ENCODE measurements at places on chromosomes 2 and 18. TPM values are rescaled to one million over a fixed set of nuclear protein-coding genes. Genes with fewer than 3 reads are reported as not detected.

- no peaks in the 10 kb centered on the region for H3K36me3 ChIP-seq
- H3K4me3 ChIP-seq: no peak overlapping the region
- no peak overlapping the region for H3K27ac ChIP-seq
- H3K27me3 ChIP-seq: no peaks in the 10 kb centered on the region
- DNase-seq: no peak
Observed at GRCh38 chr2:160345071-160345764, 145.1 kb upstream of the ITGB6 start.

GRCh38 chr2:280650-281110 is 7.2 kb downstream of the ALKAL2 start:
- H3K27ac ChIP-seq: no peak overlapping the region
- no peak for DNase-seq
- H3K4me1 ChIP-seq: no peaks in the 10 kb centered on the region
- no peaks in the 10 kb centered on the region for H3K36me3 ChIP-seq
- no peak overlapping the region for H3K4me3 ChIP-seq

The ADD2 gene
- 2.2 TPM for total RNA-seq

- H3K27me3 ChIP-seq: no peaks in the 10 kb centered on the region
- H3K4me1 ChIP-seq: no peaks in the 10 kb centered on the region
- H3K4me3 ChIP-seq: no peak overlapping the region
- no peak overlapping the region for H3K27ac ChIP-seq
- H3K36me3 ChIP-seq: no peaks in the 10 kb centered on the region
Observed at GRCh38 chr2:192437653-192438052, 242.9 kb upstream of the TMEFF2 start.

DNA sequence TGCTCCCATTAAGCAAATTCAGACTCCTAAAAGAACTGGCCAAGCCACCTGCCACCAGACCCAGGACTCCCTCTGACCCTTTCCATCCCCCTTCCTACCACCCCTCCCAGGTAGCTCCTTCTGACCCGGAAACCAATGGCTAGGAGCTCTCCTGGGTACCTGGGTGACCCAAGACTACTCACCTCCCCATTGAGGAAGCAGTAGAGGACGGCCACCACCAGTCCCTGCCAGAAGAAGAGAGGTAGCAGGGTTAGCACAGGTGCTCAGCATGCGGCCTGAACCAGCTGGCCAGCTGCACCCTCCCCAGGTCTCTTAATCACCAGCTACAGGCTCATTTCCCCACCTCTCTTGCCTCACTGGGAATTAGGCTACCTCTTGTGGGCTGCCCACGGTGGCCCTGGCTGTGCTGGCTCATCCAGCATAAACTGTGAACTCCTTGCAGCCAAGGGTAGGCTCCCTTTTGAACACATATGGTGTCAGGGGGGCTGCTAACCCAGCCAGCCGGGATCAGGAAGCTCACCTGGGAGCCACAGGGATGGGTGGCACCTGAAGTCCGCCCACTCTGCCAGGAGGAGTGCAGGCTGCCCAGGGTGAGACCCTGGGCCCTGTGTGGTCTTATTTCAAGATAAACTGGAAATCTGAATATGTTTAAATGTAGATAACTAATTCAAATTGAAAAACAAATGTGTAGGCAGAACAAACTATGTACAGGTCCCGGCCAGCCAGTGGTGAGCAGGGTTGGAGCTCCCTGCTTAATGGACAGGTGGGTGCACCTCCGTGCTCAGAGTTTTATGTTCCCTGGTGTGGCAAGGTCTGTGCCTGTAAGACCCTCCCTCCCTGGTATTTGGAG is 9.9 kb downstream of the TMEM37 start:
- H3K4me3 ChIP-seq: no peak overlapping the region
- H3K36me3 ChIP-seq: no peaks in the 10 kb centered on the region
- no peaks in the 10 kb centered on the region for H3K4me1 ChIP-seq
- no peak overlapping the region for H3K27ac ChIP-seq
- H3K27me3 ChIP-seq: no peaks in the 10 kb centered on the region

GRCh38 chr18:59748628-59749360 is 51.6 kb upstream of the CCBE1 start:
- H3K27me3 ChIP-seq: no peaks in the 10 kb centered on the region
- no peak overlapping the region for H3K4me3 ChIP-seq

DNA sequence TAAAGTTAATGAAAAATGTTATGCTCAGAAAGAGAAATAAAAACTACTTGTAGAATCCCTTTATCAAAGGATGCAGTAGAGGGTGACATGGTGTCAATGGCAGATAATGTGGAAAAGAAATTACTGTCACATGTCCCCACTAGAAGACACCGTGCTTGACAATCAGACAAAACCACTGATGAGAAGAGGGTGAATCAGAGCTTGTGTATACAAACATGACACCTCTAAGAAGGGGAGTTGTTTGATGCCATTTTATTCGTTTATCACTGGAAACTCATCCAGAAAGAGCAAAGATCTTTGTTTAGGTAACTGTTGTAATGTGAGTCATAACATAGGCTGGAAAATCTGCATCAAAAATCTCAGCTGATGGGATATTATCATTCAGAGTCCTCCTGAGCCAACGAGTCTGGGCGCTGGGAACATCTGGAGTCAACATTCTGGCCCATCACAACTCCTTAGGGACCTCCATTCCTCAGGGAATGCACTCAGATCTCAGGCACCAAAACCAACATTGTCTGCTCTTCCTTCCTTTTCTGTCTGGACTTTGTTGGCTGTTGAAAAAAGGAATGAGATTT is 49.5 kb upstream of the RAB12 start:
- no peak overlapping the region for H3K4me3 ChIP-seq
- H3K27me3 ChIP-seq: no peaks in the 10 kb centered on the region
- no peak overlapping the region for H3K27ac ChIP-seq
- DNase-seq: no peak

The OSBPL6 gene
- 1.8 TPM for total RNA-seq

The ZNF407 gene
- 20.1 TPM for total RNA-seq

The CABYR gene
- 0.84 TPM for total RNA-seq

GRCh38 chr2:238585836-238586821 is 159.4 kb downstream of the ASB1 start:
- H3K27ac ChIP-seq: no peak overlapping the region
- no peaks in the 10 kb centered on the region for H3K36me3 ChIP-seq
- DNase-seq: no peak
- no peaks in the 10 kb centered on the region for H3K4me1 ChIP-seq
- no peaks in the 10 kb centered on the region for H3K27me3 ChIP-seq

DNA sequence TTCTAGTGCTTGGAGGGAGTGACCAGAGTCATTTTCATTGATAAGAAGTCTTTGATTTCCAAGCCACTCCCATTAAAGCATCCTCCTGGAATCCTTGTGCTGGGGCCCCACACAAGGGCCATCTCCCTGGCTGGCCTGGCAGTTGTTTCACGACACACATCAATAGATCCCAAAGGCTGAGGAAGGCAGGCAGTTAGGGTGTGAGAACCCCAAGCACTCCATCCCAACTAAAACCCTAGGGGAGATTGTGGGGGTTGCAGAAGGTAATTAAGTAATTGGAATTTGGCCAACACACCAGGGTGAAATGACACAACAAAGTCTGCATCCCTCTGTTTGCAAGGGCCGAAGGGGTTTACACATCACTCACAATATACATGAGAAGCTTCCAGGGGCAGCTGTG is 578.1 kb upstream of the SYT4 start:
- DNase-seq: no peak
- no peak overlapping the region for H3K27ac ChIP-seq
- H3K4me1 ChIP-seq: no peaks in the 10 kb centered on the region

The THSD7B gene
- total RNA-seq: 1.6 TPM

DNA sequence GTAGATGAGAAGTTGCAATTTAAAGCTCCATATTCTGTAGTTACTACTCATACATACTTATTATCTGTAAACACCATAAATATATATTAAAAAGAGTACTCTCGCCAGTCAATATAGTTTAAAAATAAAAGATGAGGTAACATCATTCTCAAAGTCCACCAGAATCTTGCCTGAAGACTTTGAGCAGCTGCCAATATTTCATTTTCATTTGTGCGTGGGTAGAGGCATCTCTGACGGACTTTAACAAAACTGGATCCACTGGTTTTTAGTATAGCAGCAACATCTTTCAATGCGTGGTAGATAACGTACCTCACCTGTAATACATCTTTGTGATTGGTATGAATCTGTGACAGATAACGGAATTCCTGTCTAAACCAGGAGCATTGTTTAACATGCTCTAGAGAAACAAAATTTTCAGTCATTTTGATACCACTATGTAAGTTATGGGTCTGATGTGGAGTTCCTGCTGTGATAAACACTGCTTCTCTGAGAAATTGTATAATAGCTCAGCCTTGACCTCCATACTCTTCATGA is 45.0 kb downstream of the WDR75 start:
- H3K27me3 ChIP-seq: no peaks in the 10 kb centered on the region
- no peaks in the 10 kb centered on the region for H3K4me1 ChIP-seq
- no peaks in the 10 kb centered on the region for H3K36me3 ChIP-seq
- H3K27ac ChIP-seq: no peak overlapping the region

- no peaks in the 10 kb centered on the region for H3K4me1 ChIP-seq
- no peak overlapping the region for H3K4me3 ChIP-seq
- no peaks in the 10 kb centered on the region for H3K27me3 ChIP-seq
- H3K27ac ChIP-seq: no peak overlapping the region
- DNase-seq: no peak
Observed at GRCh38 chr18:79334496-79335233, 61.1 kb upstream of the NFATC1 start.

The WDFY1 gene
- 33.1 TPM for total RNA-seq

The IFIH1 gene
- 12.9 TPM for total RNA-seq

DNA sequence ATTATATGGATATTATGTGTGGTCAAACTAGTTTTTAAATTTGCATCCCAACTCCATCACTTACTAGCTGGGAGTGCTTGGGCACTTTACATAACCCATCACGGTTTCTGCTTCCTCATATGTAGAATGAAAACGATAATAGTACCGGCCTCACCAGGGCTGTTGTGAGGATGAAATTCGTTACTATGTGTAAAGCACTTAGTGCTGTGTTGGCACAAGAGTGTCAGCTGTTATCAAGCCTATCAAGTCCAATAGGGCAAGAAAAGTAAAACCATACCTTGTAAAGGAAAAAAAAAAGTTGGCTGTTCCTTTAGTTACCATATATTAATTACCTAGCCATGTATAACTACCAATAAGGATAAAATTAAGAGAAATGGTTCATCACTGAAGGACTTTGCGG is 65.4 kb downstream of the TET3 start:
- no peak for DNase-seq
- H3K4me1 ChIP-seq: peaks cover 3% of the 10 kb centered on the region
- no peaks in the 10 kb centered on the region for H3K27me3 ChIP-seq
- no peak overlapping the region for H3K27ac ChIP-seq
- no peak overlapping the region for H3K4me3 ChIP-seq

The SP9 gene
- total RNA-seq: not detected

The SH3RF3 gene
- total RNA-seq: 6.9 TPM

DNA sequence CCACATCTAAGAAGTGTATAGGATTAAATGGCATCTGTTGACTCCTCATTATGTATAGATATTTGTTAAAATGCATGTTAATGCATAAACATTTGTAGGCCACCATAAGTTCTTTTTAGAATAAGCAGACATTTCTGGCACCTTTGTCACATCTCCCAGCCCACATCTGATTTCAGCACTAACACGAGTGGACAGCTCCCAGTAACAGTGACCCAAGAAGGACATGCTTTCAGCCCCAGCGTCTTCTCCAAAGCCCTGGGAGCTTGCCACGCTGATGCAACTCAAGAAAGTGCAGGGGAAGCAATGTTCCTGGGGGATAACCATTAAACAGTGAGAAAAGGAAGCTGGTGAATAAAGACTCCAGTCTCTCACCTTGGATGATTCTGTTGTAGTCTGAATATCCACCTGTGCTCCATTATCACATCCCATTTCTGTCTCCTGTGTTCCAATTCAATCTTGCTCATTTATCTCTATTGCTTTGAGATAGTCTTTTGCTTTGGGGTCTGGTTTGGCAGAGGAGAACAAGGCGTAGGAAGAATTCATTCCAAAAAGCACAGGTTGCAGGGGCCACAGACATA is 182.6 kb upstream of the THSD7B start:
- H3K27me3 ChIP-seq: no peaks in the 10 kb centered on the region
- no peaks in the 10 kb centered on the region for H3K36me3 ChIP-seq
- H3K4me1 ChIP-seq: no peaks in the 10 kb centered on the region
- no peak overlapping the region for H3K4me3 ChIP-seq
- H3K27ac ChIP-seq: no peak overlapping the region
